ENCODE measurements at places on chromosomes 4 and X.

DNA sequence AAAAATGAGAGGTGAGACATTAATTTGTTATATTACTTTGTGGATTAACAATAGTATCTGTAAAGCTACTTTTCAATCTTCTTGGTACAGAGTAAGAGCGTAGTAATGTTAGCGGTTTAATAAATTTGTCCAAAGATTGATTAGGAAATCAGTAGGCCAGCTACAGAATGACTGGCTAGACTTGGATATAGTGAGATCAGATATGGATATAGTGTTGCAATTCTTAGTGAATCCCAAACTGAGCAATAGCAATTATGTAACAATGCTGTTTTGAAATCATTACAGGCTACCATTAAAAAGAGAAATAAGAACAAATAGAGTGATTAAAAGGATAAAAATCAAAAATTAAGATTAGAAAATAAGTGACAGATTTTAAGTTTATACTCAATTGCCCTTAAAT is 847 bp upstream of the UGT2A2 start:
- no peak for DNase-seq

- no peak for DNase-seq
Observed at GRCh38 chr4:40204507-40205258, 7.9 kb downstream of the RHOH start.

- DNase-seq, result no peak
Observed at GRCh38 chr4:146236216-146236615, 21.9 kb downstream of the REELD1 start.

GRCh38 chrX:52416816-52417215 is 48.0 kb downstream of the XAGE2 start:
- DNase-seq, result no peak

GRCh38 chrX:46485897-46486296 is 59.3 kb downstream of the ZNF674 start:
- no peak for DNase-seq

DNA sequence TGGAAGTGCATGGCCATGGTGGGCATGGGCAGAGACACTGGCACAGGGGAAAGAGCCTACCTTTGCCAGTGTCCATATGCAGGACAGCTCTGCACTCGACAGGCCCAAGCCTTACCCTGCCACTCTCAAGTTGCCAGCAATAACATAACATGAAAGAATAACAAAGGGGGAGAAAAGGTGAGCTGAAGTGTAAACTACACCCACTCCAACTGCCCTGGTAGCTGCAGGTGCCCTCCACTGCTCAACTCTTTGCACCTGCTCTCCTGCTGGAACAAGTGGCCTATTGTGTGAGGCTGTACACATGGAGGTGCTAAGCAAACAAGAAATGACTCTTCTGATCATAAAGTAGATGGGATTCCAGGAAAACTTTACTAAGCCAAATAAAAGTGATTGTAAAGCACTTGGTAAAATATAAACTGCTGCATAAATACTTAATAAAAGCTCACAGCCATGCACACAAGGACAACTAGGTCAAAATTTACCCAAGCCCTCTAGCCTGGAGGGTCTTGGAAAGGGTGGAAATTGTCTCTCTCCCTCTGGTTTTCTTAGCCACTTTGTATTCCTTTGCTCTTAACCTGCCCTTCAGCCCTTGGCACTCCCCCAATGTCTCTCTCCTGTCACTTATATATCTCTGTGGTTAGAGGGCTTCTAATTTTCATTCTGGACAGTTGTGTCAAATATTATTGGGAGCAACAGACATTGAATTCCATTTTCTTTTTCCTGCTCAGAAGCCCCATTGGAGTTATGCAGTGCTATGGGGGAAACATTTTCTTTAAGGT is 261.2 kb upstream of the GPC4 start:
- DNase-seq, result no peak

GRCh38 chr4:15011166-15011565 is 8.9 kb downstream of the CPEB2 start:
- no peak for DNase-seq

GRCh38 chr4:36587909-36588472 is 306.6 kb downstream of the DTHD1 start:
- DNase-seq, result no peak

DNA sequence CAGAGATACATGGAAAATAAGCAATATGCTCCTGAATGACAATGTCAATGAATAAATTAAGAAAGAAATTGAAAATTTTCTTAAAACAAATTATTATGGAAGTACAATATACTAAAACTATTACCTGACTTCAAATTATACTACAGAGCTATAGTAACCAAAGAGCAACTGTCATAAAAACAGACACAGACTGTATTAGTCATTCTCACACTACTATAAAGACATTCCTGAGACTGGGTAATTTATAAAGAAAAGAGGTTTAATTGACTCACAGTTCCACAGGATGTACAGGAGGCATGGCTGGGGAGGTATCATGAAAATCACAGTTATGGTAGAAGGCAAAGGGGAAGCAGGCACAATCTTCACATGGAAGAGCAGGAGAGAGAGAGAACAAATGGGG is 60.0 kb upstream of the CYSLTR1 start:
- DNase-seq, result no peak

DNA sequence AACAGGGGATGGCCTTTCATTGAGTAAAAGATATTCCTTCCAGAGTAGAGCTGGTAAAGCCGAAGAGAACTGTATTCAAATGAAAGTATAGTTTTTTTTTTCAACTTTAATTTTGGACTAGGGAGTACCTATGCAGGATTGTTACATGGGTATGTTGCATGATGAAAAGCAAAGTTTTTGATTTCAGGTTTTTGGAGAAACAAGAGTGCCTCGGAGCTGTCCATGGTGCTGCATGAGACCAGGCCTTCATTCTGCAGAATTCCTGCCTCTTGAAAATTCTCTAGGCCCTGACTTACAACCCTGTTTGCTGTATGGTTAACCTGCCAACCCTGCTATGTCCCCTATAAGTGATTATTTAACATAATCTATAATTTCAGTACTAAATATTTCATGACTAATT is 1065.7 kb upstream of the FTHL17 start:
- no peak for DNase-seq

DNA sequence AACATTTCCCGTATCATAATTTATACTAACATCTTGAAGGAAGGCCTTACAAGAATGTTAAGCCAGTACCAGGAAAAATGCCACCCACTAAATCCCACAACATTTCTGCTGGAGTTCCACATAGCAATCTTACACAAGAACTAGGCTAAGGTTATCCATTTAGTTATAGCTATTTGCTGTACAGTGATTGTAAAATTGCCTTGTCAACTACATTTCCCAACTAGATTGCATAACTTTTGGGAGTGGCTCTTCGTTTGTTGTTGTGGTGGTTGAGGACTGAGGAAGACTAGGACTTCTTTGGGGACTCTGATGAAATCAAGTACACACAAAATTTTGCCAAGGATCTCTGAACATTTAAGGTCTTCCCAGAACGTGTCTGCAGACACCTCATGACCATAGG is 8.0 kb downstream of the IBSP start:
- no peak for DNase-seq

- DNase-seq, result no peak
Observed at GRCh38 chr4:118417325-118417724, 64.5 kb upstream of the PRSS12 start.

DNA sequence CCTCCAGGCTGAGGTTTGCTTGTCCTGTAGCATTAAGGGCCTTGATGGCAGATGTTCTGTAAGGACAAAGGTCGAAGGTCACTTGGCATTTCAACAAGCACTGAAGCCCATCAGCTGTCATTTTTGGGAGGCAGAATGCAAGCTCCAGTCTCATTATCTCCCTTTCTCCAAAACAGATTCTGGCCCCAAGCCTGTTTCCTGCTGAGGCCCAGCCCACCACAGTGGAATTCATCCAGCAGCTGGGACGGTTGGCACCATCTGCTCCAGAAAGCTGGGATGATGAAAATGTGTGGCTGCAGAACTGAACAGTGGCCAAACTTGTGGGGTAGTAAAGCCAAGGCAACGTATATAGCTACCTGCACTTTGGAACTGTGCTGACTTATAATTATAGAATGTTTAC is 17.7 kb upstream of the PPEF2 start:
- peak; percentile 15 for DNase-seq

DNA sequence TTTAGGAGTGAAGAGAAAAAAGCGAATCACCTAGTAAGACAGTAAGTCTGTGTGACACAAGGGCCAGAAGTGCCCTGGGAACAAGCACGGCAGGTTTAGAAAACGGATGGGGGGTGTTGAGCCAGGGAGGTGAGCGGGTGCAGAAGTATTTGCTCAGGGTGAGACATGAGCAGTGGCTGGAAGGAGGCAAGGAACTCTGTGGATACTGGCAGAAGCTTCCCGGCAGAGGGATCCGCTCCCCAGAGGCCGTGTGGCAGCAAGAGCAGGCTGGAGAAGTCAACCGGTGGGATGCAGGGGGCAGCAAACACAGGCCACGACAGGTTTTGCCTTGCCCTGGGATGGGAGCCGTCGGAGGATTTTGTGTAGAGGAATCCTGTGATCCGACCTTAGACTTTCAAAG is 2.3 kb upstream of the UVSSA start:
- DNase-seq, result no peak

- DNase-seq, result no peak
Observed at GRCh38 chr4:101328063-101328602, 19.2 kb downstream of the PPP3CA start.

DNA sequence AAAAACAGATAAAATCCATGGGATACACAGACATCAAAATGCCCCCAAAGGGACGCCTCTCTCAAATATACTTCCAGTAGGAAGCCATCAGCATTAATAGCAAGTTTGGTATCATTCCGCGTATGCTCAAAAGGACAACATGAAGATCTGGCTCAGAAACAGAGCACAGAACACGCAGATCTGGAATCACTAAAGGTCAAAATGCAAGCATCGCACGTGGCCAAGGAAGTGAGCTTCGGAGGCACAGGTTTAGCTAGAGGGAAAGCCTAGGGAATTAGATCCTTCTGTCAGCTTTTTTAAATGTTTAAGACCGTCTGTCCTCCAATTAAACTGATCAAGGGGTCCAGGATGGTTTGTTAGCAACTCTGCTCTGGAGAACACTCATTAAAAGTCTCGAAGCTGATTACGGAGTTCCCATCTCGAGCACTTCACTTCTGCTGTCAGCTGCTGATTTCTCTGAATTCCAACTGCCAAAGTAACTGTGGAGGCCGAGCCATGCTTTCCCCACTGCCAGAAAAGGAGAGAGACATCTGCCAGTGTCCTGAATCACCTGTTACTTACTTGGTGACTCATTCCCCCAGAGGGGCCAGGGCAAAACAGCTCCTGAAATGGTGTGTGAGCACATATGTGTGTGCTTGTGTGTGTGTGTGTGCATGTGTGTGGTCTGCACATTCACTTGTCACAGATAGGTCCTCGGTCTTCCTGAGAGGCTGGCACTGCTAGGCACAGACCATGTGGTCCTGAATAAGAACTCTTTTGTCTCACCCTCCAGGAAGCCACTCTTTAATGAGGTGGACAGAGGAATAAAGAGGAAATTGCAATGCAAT is 177.7 kb upstream of the PPARGC1A start:
- DNase-seq, result no peak

GRCh38 chr4:25060963-25061340 is 30.2 kb upstream of the LGI2 start:
- DNase-seq, result no peak

DNA sequence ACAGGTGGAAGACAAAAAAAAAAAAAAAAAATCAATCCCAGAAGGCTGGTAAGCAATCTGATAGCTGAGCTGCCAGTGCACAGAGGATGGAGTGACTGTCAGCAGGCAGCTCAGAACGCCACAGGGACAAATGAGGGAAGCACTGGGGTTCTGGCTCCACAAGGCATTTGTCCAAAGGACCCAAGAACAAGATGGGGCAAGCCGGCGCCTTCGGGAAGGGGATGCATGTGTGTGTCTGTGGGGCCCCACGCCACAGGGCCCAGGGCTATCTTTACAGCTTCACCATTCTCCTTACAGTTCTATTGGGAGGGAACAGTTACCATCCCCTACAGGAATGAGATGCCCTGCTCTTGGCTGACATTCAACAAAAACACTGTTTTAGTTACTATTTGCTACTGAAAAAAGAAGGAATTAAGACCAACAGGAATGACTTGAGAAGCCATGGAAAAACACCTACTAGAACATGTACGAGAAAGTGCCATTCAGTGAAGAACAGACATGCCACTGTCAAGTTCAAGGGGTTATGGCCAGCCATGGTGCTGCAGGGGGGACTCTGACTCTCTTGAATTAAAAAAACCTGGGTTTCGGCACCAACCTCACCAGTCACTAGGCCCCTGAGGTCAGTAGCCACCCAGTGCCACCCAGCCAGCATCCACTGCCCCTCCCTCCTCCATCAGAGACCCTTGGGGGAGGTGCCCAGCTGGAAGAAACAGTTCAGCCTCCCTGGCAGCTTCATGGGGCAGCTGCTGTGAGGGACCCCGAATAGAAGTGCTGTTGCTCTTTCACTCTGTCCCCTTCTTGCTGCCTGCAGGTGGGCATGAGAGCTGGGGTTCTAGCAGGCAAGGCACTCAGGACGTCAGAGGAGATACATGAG is 18.5 kb downstream of the WDR1 start:
- DNase-seq, result no peak

GRCh38 chr4:121168446-121169281 is 4.5 kb upstream of the TNIP3 start:
- no peak for DNase-seq
